ENCODE measurements at places on chromosomes 1 and 21.

- no peak for DNase-seq
Measured at GRCh38 chr1:208042868-208043267, 131.9 kb upstream of the CD34 start.

- no peak for DNase-seq
Measured at GRCh38 chr1:179929955-179930798, 24.4 kb upstream of the CEP350 start.

GRCh38 chr1:183842795-183843144 is 37.9 kb downstream of the RGL1 start:
- DNase-seq, result no peak

- no peak for DNase-seq
Measured at GRCh38 chr1:186189156-186189555, 185.9 kb downstream of the TPR start.

- no peak for DNase-seq
Measured at GRCh38 chr21:44944596-44944995, 4.8 kb downstream of the SLX9 start.

DNA sequence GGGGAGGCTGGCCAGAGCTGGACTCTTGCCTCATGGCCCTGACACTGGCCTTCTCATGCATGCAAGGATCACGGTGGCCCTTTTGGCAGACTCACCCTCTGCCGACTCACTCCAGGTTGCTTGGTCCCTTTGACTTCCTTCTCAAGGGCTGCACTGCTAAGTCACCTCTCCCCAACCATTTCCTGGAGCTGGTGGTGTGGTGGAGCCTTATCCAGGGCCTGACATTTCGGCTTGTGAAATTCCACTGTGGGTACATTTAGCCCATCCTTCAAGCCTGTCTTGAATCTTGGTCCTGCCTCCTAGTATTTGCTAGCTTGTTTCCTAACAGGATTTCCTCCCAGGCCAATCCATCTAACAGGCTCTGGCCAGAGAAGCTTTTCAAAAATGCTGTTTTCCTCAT is 52.6 kb upstream of the JUN start:
- no peak for DNase-seq

All from activated naive CD4-positive, alpha-beta T cell treated with Interleukin-2 at 50 U/mL for 16 hours (primary cell).